ENCODE measurements at places on chromosomes 4 and X. TPM values are rescaled to one million over a fixed set of nuclear protein-coding genes. Genes with fewer than 3 reads are reported as not detected.

Gene F8A3
- total RNA-seq: 37.9 TPM

Gene UBE2K
- total RNA-seq: 90.8 TPM

Gene RNF212
- 3.5 TPM for total RNA-seq

Gene TMSB15A
- total RNA-seq: 0.52 TPM

Gene TRAM1L1
- not detected for total RNA-seq

Gene CXorf51A
- not detected for total RNA-seq

Gene EGF
- not detected for total RNA-seq

GRCh38 chr4:61299316-61299715, 99.2 kb downstream of the ADGRL3 start:
- H3K4me1 ChIP-seq: no peaks in the 10 kb centered on the region

- H3K4me1 ChIP-seq: no peaks in the 10 kb centered on the region
- H3K36me3 ChIP-seq: no peaks in the 10 kb centered on the region
- H3K4me3 ChIP-seq: no peak overlapping the region
- DNase-seq: no peak
- no peak overlapping the region for H3K27ac ChIP-seq
Observed at GRCh38 chr4:19403786-19404370, 847.8 kb upstream of the SLIT2 start.

DNA sequence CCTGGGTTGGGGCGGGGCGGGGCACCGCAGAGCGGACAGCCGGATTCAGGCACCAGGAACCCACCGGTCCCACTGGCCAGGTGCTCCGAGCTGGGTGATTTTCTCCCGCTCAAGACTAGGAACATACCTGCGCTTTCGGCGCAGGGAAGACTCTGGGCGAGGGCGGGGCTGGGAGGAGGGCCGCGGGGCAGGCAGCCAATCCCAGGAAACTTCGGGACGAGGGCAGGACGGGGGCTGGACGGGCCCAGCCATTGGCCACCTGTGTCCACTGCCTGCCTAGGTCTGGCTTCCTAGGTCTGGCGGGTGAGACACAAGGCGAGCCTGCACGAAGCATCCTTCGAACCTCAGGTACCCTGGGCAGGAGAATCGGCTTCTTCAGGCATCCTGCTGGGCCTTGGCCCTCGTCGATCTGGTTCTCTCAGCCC, 274 bp upstream of the ERVMER34-1 start:
- peak overlapping the region; percentile 63 for H3K4me3 ChIP-seq
- H3K27ac ChIP-seq: no peak overlapping the region
- no peak for DNase-seq
- peaks cover 3% of the 10 kb centered on the region for H3K36me3 ChIP-seq
- H3K27me3 ChIP-seq: peaks cover 53% of the 10 kb centered on the region
- peaks cover 11% of the 10 kb centered on the region for H3K4me1 ChIP-seq

DNA sequence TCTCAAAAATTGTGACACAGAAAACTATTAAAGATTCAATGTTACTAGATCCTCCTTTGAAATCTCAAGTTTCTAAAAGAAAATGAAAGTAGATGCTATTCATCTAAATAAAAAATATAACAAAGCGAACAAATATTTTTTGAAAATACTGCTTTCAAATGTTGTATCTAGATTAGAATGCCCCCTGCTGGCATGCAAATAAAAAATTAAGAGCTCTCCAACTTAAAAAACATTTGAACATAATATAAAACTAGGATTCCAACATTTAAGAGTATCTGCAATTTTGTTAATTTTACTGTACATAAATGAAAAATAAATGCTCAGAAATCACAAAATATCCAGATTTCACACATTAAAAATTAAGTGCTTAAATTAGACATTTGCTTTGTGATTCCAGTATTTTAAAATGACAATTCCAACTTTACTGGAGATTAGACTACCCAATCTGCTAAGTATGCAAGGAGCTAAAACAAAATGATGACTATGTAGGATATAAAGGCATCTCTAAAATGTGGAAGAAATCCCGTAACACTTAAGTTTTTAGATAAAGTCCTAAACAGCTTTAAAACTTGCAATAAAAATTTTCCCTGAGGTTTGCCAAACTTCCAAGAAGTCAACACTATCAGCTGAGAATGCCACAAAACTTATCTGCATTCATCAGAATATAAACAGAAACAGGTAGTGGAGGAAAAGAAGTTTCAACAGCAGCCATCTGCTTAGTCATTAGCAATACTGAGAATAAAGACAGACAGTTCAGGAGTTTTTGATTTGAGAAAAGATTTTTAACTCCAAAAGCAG, 32.7 kb downstream of the DHX15 start:
- no peak for DNase-seq
- H3K4me1 ChIP-seq: peaks cover 38% of the 10 kb centered on the region
- H3K4me3 ChIP-seq: no peak overlapping the region
- H3K27me3 ChIP-seq: no peaks in the 10 kb centered on the region
- peaks cover 55% of the 10 kb centered on the region for H3K36me3 ChIP-seq

- H3K27ac ChIP-seq: no peak overlapping the region
- no peaks in the 10 kb centered on the region for H3K36me3 ChIP-seq
- no peaks in the 10 kb centered on the region for H3K4me1 ChIP-seq
Observed at GRCh38 chr4:165060938-165061337, 7.3 kb downstream of the TRIM75 start.

- peaks cover 33% of the 10 kb centered on the region for H3K4me1 ChIP-seq
- no peak overlapping the region for H3K4me3 ChIP-seq
- DNase-seq: no peak
- no peak overlapping the region for H3K27ac ChIP-seq
Observed at GRCh38 chrX:19347916-19348315, 4.2 kb downstream of the PDHA1 start.

Measured in activated CD4-positive, alpha-beta T cell treated with anti-CD3 and anti-CD28 coated beads, Interleukin-2, amount 10 ng/mL, durations not matched to agents 7 days and 5 days (primary cell).